CD4-positive, alpha-beta T cell treated with Interleukin-6 at 100 ng/mL for 8 hours (primary cell): ENCODE measurements at places on chromosomes 11 and 22.

- DNase-seq, result no peak
These were observed 44.5 kb downstream of the SMCO4 start for GRCh38 chr11:93498641-93499040.

GRCh38 chr22:49068861-49069500, 758.7 kb downstream of the BRD1 start:
- DNase-seq, result no peak

GRCh38 chr22:39410264-39410663, 10.7 kb downstream of the TAB1 start:
- DNase-seq, result no peak

GRCh38 chr22:22401381-22401780, 107.2 kb downstream of the ZNF280B start:
- DNase-seq, result no peak

DNA sequence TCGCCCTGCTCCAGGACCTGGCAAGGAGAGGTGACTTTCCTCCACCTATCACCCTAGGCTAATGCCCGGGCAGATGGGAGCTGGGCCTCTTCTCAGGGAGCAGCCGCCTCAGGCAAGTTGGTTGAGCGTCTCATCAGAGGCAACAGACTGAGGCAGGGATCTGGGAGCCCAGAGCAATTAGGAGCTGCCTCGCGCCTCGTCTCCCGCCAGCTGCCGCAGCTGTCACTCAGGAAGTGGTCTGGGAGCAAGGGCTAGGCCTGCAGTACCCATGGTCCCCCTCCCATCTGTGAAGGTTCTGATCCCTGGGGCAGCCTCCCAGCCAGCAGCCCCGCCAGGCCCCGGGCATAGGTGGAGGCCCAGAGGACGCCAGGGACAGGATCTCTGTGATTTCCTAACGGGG, 4.6 kb upstream of the CABP7 start:
- DNase-seq, result no peak

- no peak for DNase-seq
These were observed 253.4 kb downstream of the FAM76B start for GRCh38 chr11:95536047-95536690.

- no peak for DNase-seq
These were observed 58.7 kb downstream of the GAS2 start for GRCh38 chr11:22725079-22725478.

GRCh38 chr11:114775875-114776621, 97.7 kb downstream of the NXPE2 start:
- no peak for DNase-seq
